ENCODE measurements at places on chromosomes 3 and 15.

GRCh38 chr3:23752126-23752525, 53.6 kb upstream of the UBE2E1 start:
- DNase-seq: no peak

- no peak for DNase-seq
These were observed 24.2 kb downstream of the PPM1L start for GRCh38 chr3:160780245-160780644.

- DNase-seq: no peak
These were observed 13.9 kb upstream of the RTP1 start for GRCh38 chr3:187183210-187183862.

GRCh38 chr15:86231864-86232721, 152.4 kb downstream of the AGBL1 start:
- DNase-seq: peak; percentile 10
